ENCODE measurements at places on chromosomes 2 and 18.

- DNase-seq, result no peak
Observed at GRCh38 chr2:191272064-191272463, 26.9 kb downstream of the MYO1B start.

GRCh38 chr2:132448771-132449170 lies 32.2 kb downstream of the GPR39 start:
- DNase-seq, result no peak

GRCh38 chr2:32553829-32554432 lies 73.9 kb upstream of the TTC27 start:
- DNase-seq, result no peak

GRCh38 chr2:27282892-27283291 lies 663 bp downstream of the TRIM54 start:
- no peak for DNase-seq

DNA sequence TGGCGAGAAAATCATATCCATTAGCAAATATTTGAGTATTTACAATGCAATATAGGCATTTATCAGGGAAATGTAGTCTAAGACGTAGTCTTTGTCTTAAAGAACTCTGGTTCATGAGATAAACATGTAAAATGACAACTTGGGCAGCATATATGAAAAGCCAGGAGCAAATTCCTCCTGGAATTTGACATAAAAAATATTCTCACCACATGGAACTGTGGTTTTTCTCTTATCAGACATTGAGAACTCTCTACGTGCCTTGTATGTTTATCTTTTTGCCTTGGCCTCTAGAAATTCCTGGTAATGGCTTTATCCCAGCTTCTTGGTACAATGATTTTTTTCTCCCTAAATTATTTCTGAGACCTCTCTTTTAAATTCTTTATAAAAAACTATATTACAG lies 2.8 kb downstream of the MAPK4 start:
- no peak for DNase-seq

- no peak for DNase-seq
Observed at GRCh38 chr18:52345428-52345827, 5.4 kb downstream of the DCC start.

DNA sequence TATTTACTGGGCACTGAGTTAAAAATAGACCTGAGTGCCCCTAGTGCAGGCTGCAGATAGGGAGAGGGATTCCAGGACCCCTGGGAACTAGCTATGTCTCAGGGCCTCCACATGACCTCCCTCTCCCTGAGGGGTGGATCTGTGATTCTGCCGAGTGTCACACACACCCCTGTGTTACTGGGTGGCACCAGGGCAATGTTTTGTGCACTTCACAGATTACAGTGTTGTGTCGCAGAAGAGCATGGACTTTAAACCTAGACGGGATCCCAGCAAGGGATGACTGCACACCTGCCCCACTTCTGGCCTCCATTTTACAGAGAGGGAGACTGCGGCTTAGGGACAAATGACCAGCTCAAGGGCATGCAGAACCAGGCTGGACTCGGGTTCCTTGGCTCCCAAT lies 65.6 kb downstream of the ZFP36L2 start:
- no peak for DNase-seq

DNA sequence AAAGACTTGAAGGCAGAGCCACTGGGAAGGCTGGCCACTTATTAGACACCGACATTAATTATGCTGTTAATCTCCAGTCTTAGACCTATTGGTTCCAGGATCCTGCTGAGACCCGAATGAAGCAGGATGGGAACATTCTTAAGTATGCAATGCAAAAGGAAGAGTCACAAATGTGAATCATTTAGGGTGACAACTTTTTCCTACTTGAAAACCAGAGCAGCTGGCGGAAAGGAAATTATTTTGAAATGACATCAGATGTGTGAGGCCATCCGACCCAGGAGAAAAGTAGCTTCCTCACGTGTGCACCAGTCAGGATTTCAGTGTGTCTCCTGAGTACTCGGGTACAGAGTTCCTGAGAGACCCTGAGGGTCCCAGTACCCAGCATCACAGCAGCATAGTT lies 222.9 kb upstream of the NCKAP5 start:
- no peak for DNase-seq

DNA sequence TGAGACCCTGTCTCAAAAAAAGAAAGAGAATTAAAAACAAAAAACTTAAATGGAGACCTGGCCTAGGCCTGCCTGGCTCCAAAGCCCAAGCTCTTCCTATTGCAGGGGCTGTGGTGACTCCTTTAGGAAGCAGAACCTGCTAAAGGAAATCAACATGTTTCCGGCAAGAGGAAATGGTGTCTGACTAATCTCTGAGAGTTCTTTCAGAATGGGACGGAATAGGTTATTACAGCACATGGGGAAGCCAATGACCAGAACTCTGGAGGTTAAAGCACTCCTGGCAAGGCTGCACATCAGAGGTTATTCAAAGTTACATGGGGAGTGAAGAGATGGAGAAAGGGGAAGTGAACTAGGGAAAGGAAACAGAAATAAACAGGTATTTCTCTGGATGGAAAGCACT lies 21.4 kb downstream of the KIF3C start:
- DNase-seq, result no peak

DNA sequence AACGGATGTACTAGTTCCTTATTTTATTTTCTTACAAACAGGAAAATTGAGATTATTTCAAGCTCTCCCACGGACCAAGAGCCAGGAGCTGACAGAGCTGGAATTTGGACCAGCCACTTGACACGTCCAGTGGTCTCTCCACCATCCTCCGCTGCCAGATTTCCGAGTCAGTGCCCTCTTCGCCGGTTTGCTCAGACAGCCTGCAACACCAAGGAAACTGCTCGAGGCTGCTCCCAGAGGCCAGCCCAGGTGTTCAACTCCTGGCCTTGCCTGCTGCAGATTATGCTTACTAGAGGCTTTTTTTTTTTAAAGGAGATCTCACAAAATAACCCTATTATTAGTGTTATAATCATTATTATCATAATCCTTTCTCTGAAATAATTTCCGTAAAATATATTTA lies 779.8 kb downstream of the RNF144A start:
- DNase-seq, result no peak

- no peak for DNase-seq
Observed at GRCh38 chr2:101175991-101176390, 24.8 kb upstream of the TBC1D8 start.

- no peak for DNase-seq
Observed at GRCh38 chr18:55863876-55864275, 275.9 kb upstream of the TCF4 start.

DNA sequence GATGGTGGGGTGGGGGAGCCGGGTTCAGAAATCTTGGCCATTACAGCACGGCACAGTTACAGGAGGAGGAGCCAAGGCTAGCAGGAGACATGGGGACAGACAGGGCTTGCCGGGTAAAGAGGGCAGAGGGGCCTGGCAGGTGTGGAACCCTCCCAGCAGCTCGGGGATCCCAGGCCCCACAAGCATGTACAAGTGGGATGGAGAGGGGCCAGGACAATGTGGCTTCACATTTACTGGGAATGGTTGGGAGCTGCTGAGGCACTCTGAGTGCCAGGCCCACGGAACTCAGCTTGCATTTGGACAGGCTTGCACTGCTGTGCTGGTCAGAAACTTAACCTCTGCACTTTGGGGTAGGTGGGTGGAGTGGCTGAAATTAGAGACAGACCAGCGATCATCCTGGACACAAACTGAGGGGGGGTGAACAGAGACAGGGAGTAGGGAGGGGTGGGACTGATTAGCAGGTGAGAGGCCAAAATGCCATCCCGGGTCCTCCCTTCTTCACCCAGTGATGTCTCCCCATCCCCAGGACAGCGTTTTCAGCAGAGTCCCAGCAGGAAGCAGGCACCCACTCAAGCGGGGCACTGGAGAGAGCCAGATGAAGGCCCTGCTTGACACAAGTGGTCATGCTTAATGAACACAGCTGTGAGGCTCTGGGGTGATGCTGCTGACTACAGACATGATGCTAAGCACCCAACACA lies 9.6 kb downstream of the PER2 start:
- no peak for DNase-seq

DNA sequence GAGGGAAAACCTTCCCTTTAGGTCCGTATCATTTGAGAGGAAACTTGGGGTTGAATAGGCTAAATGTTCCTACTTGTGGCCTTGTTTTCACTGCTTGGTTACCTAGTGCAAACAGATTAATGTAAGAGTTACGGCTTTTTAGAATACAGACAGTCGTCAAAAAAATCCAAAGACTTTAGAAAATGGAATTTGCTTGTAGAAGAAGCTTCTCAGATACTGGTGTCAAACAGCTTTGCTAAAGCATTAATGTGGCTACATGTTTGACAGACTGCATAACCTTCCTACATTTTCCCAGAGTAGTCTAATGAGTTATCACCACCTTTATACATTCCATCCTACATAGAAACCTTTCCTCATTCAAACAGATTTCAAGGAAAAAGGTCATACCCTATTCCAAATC lies 114.6 kb downstream of the FMNL2 start:
- no peak for DNase-seq

DNA sequence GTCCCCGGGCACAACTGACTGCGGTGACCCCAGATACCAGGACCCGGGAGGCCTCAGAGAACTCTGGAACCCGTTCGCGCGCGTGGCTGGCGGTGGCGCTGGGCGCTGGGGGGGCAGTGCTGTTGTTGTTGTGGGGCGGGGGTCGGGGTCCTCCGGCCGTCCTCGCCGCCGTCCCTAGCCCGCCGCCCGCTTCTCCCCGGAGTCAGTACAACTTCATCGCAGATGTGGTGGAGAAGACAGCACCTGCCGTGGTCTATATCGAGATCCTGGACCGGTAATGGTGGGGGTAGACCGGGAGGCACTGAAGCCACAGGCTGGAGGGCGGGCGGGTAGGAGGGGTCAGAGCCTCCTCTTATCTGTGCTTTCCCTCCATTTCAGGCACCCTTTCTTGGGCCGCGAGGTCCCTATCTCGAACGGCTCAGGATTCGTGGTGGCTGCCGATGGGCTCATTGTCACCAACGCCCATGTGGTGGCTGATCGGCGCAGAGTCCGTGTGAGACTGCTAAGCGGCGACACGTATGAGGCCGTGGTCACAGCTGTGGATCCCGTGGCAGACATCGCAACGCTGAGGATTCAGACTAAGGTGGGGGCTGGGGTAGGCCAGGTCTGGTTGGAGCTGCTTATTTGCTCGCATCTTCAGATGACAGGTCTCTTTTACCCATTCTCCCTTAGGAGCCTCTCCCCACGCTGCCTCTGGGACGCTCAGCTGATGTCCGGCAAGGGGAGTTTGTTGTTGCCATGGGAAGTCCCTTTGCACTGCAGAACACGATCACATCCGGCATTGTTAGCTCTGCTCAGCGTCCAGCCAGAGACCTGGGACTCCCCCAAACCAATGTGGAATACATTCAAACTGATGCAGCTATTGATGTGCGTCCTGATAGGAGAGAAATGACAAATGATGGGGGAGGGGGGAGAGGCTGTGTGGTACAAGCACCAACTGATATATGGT lies 780 bp downstream of the HTRA2 start:
- DNase-seq, result no peak

DNA sequence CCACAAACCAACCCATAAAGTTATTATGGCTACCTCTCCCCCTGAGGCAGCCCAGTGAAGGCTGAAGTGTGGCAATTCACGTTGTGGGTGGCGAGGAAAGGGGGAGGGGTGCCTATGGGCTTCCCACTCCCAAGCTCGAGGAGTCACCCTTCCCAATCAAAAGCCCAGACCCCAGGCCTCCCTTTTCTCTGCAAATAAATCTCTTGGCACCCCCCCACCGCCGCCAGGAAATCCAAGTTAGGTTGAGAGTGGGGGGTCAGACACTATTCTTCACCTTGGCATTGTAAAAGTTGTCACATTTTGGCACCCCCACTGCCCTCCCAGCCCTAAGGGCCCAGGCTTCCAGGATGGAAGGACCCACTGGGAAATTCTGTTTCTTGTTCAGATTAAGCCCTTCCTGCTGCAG lies 6.9 kb downstream of the ANKRD53 start:
- DNase-seq, result no peak

- DNase-seq, result no peak
Observed at GRCh38 chr2:216920143-216920876, 60.4 kb upstream of the TNP1 start.
